Stimulated activated CD4-positive, alpha-beta T cell treated with anti-CD3 and anti-CD28 coated beads, TNF-alpha, amount 100 ng/mL, for 1 hour (primary cell): ENCODE measurements at places on chromosomes 4 and X.

DNA sequence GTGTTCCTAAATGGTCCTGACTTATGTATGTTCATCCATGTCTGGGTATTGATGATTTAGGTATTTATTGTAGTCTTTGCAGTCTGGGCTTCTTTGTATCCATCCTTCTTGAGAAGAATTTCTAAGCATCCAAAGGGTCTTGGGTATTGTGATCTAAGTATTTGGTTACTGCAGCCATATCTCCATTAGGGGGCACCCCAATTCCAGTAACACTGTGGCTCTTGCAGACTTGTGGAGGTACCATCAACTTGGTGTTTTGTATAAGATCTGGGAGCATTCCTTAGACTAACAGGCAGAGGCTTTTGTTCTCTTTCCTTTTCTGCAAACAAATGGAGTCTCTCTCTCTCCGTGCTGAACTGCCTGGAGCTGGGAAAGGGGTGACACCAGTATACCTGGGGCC lies 113.7 kb upstream of the NEXMIF start:
- DNase-seq = no peak

- no peak for DNase-seq
Measured at GRCh38 chr4:85426366-85426765, 48.6 kb upstream of the ARHGAP24 start.

DNA sequence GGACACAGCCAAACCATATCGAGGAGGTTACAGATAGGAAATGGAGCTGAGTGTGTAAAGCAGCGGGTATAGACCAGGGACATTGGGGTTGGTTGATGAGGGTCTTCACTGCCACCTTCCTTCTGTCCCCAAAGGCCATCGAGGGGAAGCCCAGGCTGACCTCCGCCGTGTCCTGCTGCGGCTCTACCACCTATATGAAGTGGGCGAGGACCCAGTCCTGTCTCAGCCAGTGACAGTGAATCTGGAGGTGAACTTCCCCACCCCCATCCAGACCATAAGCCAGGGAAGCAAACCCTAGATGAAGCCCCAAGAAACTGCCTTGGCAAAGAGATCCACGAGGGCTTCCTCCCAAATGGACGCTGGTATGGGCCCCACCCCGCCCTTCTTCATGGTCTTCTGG lies 23.2 kb upstream of the MRFAP1 start:
- DNase-seq = no peak

DNA sequence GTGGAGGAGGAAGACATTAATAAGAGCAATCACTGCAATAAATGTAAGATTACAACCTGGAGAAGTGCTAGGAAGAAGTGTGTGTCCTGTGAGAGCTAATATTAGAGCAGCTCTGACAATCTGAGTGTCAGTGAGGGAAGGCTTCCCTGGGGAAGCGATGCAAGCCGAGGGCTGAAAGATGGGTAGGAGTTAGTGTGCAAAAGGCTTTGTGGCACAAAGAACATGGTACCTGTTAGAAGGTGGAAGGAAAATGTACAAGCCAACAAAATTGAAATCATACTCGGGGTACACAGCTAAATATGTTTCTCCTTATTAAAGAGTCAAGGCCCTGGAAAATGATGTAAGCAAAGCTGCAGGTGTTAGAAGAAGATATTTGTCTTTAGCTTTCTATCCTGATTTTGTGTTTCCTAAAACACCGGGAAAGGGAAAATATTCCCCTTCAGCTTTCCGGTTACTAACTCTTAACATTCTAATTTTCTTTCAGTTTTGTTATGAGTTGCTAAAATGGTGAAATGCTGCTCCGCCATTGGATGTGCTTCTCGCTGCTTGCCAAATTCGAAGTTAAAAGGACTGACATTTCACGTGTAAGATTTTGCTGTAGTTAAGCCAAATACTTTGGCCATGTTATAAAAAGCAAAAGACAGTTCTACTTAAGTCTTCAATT lies 808 bp downstream of the THAP6 start:
- DNase-seq = no peak
